Ureter (tissue), 1 donor: ENCODE measurements at places on chromosomes 3 and 15. TPM values are rescaled to one million over a fixed set of nuclear protein-coding genes. Genes with fewer than 3 reads are reported as not detected.
A peak's percentile ranks its signal among the peaks of the same experiment; 100 is the strongest.

DNA sequence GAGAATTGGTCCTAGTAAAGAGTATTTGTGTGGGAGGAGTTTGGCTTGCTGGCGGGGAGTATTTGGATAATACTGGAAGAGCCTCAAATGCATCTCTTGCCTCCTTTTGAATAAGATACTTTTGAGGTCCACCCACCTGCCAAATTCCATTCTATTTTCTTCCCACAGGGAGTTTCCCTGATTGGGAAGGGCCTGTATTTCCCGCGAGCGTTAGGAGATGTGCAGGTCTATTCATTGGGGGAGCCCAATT is 406 bp upstream of the RASA2 start:
- DNase-seq: no peak

- DNase-seq: no peak
Observed at GRCh38 chr15:99275525-99276128, 24.3 kb downstream of the LRRC28 start.

The RTP1 gene
- not detected for total RNA-seq

DNA sequence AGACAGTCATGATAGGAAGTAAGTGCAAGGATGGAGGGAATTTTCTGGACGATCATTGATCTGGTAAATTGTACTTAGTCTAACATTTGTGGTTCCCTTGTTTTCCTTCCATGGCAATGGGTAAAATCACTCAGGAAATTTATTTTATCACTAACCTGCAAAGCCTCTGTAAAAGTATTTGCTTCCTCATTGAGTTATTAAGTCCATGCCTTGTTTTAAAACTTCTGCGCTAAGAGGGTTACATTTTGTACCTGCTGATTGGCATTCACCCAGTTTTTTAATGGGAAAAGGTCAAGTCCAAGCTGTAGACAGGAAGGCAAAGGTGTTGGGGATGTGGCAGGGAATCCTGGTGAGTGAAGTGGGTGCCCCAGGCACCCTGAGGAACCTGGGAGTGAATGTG is 146.2 kb upstream of the NR2F2 start:
- DNase-seq: no peak

GRCh38 chr3:138367911-138368310 is 19.5 kb downstream of the MRAS start:
- no peak for DNase-seq

DNA sequence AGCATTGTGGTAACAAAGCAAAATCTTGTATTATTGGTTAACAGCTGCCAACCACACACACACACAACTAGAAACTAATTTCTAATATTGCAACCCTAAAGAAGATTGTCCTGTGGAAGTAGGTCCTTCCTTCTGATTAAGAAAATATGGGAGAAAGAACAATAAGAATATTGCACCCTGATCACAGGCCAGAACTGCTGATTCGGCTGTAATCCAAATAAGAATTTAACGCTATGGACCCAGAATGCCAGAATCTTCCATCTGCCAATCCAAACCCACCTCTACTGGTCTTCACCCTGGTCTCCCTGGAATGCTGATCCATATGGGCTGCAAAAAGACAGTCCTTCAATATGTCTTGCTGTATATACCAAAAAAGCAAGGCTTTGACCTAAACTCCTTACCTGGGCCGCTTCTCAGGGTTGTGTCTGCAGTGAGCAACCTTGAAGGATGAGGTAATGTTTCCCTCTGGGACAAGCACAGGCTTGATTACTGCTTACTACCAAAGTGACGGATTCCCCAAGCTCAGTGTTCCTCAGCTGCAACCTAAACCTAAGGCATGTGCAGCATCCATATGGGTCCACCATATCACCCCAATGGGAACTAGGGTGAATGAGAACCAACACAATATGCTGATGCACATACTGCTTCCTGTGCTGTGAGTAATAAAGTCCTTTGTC is 8.0 kb downstream of the CCDC14 start:
- no peak for DNase-seq

The REC114 gene
- total RNA-seq: not detected

DNA sequence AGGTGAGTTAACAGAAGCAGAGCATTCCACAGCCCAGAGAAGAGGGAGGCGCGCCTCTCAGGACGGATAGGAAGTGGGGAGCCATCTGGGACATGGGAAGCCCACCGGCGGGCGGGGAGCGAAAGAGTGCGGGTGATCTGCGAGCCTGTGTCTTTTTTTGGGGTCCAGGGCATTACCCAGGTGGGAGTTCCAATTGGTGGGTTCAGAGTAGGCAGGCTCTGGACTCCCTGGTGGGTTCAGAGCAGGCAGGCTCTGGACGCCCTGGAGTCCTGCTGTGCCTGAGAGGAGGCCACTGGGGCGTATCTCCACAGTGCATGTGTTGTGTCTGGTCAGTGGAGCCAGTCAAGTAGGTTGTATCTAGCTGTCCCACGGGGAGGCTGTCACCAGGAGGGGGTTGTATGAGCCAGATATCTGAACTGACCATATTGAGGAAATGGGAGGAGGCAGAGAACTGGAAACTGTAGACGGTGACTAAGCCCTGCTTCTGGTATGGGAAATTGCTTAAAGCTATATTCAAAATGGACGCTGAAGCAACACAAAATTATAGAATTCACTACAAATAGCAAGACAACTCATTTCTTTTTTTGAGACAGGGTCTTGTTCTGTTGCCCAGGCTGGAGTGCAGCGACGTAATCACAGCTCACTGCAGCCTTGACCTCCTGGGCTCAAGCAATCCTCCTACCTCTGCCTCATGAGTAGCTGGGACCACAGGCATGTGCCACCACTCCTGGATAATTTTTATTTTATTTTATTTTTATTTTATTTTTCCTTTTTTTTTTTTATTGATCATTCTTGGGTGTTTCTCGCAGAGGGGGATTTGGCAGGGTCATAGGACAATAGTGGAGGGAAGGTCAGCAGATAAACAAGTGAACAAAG is 34.5 kb upstream of the CHST2 start:
- no peak for DNase-seq

- peak; percentile 73 for DNase-seq
Observed at GRCh38 chr15:93030430-93031102, 58.4 kb downstream of the RGMA start.

GRCh38 chr3:192637803-192638202 is 89.5 kb downstream of the FGF12 start:
- DNase-seq: no peak

DNA sequence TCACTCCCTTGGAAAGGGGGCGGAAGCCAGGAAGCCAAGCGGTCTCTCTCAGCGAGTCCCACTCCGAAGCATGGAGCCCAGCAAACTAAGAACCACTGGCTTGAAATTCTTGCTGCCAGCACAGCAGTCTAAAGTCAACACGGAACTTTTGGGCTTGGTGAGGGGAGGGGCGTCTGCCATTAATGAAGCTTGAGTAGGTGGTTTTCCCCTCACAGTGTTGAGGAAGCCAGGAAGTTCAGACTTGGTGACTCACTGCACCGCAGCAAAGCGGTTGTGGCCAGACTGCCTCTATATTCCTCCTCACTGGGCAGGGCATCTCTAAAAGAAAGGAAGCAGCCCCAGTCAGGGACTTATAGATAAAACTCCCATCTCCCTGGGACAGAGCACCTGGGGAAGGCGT is 665.4 kb upstream of the CBLB start:
- DNase-seq: no peak

GRCh38 chr15:70254311-70254869 is 156.7 kb upstream of the TLE3 start:
- no peak for DNase-seq

DNA sequence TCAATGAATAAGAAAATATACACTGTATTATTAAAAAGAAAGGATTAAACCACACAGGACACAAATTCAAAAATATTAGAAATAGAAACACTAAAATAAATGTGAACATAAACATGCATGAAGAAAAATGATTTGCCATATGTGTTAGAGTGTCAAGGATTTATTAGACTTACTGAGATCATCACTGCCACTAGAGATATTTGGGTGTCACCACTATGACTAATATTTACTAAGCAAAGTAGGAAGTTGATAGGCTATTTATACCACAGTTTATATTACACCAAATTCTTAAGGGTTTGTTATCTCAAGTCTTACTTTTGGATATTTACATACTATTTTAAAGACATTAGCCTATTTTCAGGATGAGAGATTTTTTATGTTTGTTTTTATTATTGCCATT is 575.0 kb upstream of the SGO1 start:
- no peak for DNase-seq
